ENCODE measurements at places on chromosomes 5 and 9.

DNA sequence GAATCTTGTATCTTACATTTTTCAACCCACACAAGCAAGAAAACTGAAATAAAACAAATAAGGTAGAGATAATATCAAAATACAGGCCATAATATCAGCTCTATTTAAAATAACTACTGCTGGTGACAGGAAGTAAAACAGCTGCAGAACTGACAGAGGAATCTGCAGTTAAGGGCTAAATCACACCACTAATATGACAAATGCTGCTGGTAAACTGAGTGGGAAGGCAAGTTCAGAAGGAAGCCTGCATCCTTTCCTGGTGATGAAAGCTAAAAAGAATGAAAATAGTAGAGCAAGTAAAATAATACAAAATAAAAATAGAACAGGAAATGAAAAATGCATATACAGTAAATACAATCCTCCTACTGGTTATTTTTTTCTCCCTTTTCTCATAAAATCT, 1293.7 kb upstream of the C9orf72 start:
- DNase-seq, result no peak

DNA sequence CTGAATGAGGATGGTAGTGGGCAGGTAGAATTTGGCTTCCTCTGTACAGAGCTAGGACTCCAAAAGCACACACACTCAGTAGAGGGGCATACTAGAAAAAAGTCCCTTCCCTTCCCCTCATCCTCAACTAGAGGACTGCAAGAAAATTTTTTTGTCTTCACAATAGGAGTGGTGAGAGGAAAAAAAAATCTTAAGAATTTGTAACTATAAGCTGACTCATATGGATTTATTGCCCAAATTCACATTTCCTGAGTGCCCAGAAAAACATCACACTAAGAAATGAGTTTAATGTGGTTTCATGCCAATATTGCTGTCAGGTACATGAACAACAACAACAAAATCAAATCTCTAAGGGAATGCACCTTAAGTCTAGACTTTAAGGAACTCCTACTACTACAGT, 43.7 kb downstream of the RANBP6 start:
- no peak for DNase-seq

- DNase-seq, result no peak
Observed at GRCh38 chr9:131104016-131104740, 7.8 kb downstream of the AIF1L start.

DNA sequence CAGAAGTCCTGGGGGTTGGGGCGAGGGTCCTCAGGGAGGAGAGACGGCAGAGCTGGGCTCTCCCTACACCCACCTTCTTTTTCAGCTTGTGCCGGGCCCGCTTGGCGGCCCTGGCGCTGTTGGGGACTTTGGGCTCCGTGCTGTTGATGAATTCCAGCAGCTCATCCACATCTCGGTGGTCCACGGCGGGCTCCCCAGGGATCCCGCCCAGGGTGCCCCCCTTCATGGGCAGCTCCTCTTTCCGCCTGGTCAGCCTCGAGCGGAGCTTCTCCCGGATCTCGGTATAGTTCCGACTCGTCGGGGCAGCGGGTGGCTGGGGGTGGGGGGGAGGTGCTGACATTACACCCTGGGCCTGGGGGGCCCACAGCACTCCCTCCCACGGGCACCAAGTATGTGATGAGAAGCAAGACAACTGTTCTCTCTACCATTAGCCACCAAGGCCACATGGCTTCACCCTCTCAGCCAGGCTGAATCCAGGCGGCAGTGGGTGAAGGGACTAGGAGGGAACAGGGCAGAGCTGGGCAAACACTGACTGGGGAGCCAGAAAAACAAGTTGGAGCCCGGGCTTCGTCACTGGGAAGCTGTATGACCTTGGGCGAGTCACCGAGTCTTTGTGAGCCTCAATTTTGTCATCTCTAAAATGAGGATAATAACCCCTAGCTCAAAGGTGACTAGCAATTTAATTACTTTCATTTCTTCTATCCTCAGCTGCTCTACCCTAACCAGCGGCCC, 14.6 kb upstream of the DDX41 start:
- no peak for DNase-seq

DNA sequence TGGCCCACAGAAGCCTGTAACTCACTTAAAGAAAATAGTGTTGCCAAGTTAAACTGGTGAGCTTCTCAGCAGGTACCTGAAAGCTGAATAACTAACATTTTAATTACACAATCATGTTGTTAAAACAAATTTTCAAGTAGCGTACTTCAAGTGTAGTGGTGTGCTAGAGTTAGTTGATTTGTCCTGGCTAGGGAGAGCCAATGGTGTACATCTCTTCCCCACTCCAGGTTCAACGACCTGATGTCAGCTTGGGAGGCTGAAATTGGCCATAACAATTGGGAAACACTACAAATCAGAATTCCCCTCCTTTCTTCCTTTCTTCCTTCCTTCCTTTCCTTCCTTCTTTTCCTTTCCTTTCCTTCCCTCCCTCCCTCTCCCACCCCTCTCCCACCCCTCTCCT, 295.3 kb upstream of the SLC24A2 start:
- DNase-seq, result no peak

- no peak for DNase-seq
Observed at GRCh38 chr5:40983781-40984180, 74.5 kb downstream of the C7 start.

DNA sequence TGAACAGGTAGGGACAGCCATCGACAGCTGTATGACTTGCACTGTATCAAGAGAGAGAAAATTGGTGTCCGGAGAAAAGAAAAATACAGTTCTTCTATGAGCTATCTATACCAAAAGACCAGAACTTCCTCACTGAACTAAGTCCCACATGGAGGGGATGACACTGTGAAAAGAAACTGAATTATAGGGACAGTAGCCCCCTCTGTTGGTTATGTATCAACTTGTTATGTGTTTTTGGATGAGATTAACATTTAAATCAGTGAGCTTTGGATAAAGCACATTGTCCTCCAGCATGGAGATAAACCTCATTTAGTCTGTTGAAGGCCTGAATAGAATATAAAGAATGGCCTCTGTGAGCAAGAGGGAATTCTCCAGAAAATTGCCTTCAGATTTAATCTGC, 176.6 kb upstream of the SH3GL2 start:
- no peak for DNase-seq

GRCh38 chr5:95729115-95730010, 1.8 kb upstream of the RHOBTB3 start:
- DNase-seq, result no peak

DNA sequence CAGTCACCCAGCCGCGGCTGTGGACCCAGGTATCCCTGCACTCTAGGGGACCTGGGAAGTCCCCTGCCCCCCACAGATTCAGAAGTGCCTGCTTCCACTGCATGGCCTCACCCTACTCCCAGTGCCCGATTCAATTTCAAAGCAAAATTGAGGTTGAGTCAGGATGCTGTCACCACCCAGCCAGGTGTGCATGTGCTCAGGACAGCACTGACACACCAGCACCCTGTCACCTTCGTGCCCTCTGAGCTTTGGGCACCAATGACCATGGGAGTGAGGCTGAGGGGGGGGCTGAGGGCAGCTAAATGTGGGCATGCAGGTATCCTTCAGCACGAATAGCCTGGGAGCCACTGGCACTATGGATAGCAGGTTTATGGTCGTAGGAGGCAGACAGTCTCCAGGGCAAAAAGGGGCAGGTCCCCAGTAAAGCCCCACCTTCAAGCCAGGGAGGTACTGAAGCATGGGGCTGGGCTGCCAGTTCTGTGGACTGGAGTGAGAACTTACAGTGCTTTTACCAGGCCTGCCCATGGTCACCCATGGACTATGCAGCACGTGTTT, 1151.6 kb upstream of the CDH6 start:
- DNase-seq, result no peak

DNA sequence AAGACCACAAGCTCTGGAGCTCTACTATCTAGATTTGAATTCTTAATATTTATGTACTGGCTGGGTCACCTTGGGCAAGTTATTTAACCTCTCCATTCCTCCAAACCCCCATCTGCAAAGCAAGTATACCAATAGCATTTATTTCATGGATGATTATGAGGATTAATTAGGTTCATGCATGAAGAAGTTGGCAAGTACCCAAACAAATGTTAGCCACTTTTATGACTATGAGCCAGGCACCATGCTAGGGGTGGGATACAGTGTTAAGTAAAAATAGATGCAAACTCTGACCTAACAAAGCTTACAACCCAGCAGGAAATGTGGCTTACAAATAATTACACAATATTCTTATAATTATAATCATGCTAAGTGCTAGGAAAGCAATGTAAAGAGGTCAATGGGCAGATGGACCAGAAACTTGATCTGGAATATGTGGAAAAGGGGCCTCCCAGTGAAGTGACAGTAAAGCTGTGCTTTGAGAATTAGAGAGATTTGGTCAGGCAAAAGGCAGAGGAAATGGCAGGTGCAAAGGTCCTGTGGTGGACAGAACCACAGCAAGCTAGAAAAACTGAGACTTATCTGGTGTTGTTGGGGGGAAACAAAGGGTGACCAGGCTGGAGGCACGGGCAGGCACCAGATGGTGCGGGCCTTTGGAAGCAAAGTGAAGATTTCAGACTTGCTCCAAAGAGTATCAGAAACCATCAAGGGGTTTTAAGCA, 525.2 kb upstream of the TRPC7 start:
- no peak for DNase-seq

GRCh38 chr5:54646356-54647101, 129.0 kb downstream of the SNX18 start:
- peak; percentile 76 for DNase-seq

GRCh38 chr5:153088538-153088937, 401.9 kb upstream of the GRIA1 start:
- no peak for DNase-seq

GRCh38 chr5:157343842-157344790, 78.2 kb downstream of the CYFIP2 start:
- DNase-seq, result no peak

GRCh38 chr5:112708103-112708622, 29.5 kb upstream of the APC start:
- DNase-seq, result no peak

DNA sequence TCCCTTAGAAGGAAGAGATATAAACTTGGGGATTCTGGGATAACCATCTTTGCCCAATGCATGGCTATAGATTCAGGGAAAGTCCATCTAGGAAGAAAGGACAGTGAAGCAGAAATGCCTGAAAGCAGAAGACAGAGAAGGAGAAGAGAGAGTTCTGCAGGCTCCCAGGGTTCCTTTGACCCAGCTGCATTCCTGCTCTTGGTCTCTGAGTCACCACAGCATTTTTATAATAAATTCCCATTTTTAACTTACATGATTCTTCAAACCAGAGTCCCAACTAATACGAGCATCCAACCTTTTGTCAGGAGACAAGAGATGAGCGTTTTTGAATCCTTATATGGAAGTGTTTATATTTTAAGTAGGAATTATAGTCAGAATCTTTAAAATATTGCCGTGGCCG, 12.0 kb upstream of the AOPEP start:
- no peak for DNase-seq

- DNase-seq, result no peak
Observed at GRCh38 chr9:126494264-126494663, 119.5 kb upstream of the LMX1B start.

- DNase-seq, result no peak
Observed at GRCh38 chr5:169001394-169001793, 299.5 kb downstream of the SLIT3 start.

GRCh38 chr9:6229619-6230018, 14.0 kb downstream of the IL33 start:
- DNase-seq, result no peak

DNA sequence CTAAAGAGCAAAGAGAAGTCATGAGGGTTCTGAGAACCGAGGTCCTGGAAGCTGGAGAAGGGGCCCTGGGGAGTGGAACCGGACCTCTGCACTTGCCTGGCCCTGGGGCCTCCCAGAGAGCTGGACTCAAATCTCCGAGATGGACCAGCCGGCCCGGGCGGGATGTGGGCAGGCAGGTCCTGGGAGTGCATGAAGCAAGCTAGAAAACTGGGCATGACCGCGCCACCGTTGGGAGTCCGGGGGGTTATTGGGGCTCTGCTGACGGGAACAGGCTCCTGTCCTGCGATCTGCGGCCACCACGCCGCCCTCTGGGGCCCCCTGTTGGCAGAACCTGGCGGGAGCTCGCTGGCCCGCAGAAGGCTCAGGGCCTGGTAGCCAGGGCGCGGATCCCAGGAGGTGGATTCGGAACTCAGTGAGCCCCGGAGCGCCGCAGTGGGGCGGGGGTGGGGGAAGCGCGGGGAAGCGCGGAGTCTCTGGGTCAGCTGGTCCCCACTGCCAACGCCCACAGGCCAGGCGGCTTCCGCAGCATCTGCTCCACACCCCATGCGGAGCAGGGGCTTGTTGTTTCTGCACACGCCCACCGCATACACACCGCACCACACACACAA, 150.6 kb downstream of the ERCC6L2 start:
- DNase-seq, result no peak

DNA sequence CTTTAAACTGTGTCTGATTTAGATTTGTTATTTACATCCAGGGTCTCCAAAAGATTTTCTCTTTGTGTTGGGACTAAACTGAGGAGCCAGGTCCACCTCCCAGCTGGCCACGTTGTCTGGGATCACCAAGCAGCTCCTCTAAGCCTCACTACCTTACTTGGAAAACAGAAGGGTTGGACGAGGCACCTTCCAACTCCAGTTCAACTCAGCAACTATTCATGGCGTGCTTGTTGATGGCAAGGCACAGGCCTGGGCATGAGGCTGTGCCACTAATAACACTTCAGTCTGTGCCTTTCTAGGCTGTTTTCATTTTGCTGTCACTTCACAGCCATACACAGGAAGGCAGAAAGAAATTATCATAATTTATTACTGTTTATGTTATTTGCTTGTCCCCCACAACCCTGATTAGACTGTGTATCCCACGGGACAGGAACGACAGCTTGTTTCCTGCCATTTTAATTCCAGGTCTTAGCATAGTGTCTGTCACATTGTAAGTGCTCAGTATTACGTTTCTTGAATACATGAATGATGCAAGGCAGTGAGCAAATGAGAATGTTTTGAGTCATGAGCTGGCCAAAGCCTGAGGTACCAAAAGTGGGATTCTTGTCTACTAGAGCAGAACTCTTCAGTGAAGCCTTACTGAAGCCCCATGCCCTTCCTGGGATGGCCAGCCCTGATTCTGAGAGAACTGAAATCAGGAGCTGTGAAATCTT, 125.8 kb downstream of the GALNT10 start:
- no peak for DNase-seq

DNA sequence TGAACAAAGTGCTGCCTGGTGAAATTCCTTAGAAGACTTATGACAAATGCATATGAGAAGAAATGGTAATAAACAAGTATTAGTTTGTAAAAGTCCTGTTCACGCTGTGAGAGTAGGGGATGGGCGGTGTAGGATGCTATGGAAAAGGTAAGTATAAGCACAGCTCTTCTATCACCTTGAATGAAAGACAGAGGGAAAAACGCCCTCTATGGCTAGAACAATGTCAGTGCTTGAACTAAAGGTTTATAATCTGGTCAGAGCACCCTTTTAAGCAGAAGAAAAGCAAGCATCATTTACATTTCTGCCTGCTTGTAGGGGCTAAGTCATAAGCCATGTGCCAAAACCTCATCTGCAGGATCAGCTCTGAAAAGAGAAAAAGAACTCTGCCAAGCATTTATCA, 115.2 kb downstream of the LHFPL2 start:
- DNase-seq, result no peak

DNA sequence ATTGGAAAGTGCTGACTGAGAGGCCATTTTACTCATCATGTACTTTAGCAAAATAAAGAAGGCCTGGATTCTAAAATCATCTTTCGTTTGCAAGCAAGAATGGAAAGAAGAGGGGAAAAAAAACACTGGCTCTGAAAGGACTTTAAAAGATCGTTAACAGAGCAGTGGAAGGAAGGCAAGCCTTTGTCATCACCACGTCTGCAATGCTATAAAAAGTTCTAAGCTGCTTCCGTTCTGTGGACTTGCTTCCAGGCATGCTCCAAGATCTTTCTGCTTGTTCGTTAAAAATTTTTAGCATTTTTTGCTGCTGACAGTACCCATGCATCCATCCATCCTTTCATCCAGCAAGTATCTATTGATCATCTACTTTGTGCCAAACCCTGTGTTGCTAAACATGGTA, 226.5 kb downstream of the GABBR2 start:
- no peak for DNase-seq

- DNase-seq, result no peak
Observed at GRCh38 chr5:53667621-53668020, 107.2 kb downstream of the NDUFS4 start.
